ENCODE measurements at places on chromosomes 16 and 17.
A peak's percentile ranks its signal among the peaks of the same experiment; 100 is the strongest.

- no peak for DNase-seq
These were observed 41.5 kb upstream of the CDH5 start for GRCh38 chr16:66324815-66325515.

GRCh38 chr16:76226011-76226410 lies 51.2 kb upstream of the CNTNAP4 start:
- DNase-seq: no peak

- peak; percentile 82 for DNase-seq
These were observed 636 bp upstream of the ERN1 start for GRCh38 chr17:64130559-64131001.

GRCh38 chr16:30953511-30954124 lies 3.9 kb upstream of the SETD1A start:
- peak; percentile 3 for DNase-seq

DNA sequence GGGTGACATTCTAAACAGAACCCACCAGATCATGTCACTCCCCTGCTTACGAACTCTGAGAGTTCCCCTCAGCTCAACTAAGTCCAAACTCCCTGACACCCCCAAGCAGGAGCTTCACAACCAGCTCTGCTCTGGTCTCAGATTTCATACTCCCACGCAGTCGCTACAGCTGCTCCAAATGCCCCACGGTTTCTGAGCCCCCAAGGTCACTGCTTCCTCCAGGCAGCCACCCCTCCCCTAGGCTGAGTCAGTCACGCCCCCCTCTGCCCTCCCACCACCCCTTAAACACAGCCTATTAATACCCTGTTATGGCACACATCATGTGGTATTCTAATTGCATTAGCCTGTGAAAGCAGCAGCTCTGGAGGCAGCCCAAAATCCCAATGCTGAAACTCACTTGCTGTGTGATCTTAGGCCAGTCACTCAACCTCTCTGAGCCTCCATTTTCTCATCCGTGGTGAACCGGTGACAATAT lies 51.5 kb downstream of the GSG1L start:
- no peak for DNase-seq

DNA sequence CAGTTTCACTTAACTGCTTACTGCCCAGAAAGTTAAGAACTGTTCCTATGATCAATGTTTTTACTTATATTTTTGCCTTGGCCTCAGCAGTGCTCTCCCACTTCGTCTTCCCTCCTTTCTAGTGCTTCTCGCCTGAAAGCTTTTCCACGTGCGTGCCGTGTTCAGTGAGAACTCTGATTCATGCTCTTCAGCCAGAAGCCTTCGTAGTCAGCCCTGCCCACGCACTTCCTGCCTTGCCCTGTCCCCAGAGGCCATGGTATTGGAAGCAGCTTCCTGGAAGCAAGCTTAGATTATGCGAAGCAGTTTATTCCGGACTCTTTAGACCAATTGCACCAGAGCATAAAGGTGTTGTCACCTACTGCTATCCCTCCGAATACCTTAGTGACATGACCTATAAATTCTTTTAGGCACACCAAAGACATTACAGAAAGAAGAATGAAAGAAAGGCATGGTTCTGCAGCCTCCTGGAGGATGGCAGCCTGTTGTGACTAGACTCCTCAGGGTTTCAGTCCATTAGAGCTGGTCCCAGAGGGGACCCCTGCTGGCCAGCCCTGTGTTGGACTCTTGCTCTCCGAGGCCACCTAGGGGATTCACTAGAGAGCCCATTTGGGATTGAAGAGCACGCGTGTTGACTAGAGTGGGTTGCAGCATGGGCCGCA lies 105.2 kb downstream of the RPTOR start:
- DNase-seq: no peak

DNA sequence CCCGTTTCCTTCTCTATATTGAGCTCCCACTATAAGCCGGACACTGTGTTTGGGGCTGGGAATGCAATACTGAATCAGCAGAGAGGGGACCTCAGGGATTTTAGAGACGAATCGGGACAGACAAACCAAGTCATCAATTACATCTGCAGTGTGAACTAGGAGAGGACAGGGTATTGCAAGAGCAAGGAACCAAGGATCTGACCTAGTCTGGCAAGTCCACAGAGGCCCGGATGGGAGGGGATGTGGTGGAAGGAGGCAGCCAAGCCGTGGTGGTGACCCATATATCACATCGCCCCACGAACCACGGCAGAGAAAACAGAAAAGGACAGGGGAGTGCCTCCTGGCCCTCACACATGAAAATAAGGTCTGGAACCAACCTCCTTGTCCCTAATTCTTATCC lies 28.1 kb upstream of the NXPH3 start:
- no peak for DNase-seq

DNA sequence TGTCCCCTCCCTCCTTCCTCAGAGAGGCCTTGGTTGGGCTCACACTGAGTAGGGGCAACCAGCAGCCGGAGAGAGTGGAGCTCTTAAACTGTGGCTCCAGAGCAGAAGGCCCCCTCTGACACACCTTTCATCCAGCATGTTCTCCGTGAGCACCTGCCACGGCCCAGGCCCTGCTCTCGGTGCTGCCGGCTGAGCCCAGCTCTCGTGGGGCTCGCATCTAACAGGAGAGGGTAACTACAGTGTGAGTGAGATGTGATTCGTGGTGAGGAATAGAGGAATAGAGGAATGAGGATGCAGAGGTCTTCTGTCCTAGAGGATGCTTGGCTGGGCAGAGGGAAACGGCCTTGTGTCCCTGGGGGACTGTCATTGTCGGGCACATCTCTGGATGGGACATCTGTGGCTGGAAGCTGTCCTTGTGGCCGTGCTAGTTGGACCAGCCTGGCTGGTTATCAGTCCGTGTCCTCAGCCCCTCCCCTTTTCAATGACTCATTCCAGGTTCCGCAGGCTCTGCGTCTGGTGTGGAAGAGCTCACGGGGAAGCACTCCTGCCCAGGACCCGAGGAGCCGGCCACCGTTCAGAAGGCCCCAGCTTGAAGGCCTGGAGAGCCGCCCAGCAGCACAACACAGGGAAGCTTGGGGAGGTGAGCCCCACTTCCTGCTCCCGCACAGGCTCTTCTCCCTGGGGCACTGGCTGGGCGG lies 11.9 kb upstream of the DNASE1 start:
- DNase-seq: no peak

DNA sequence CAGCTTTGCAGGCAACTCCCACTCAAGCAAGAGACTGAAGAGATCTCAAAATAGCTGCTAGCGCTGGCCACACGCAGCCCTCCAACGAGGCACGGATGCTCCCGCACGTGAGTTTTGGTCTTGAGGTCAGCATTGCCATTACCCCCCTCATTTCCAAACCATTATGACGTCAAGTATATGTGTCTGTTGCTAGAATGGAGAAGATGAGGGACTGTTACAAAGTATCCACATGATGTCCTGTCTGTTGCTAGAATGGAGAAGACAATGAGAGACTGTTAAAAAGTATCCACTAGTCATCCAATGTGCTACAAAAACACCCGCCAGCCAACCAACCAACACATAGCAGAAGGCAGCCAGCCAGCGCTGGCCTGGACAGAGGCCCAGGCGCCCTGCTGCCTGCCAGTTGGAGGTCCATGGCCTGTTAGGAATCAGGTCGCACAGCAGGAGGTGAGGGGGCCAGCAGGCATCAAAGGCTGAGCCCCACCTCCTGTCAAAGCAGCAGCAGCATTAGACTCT lies 24.8 kb downstream of the KLHDC4 start:
- no peak for DNase-seq

DNA sequence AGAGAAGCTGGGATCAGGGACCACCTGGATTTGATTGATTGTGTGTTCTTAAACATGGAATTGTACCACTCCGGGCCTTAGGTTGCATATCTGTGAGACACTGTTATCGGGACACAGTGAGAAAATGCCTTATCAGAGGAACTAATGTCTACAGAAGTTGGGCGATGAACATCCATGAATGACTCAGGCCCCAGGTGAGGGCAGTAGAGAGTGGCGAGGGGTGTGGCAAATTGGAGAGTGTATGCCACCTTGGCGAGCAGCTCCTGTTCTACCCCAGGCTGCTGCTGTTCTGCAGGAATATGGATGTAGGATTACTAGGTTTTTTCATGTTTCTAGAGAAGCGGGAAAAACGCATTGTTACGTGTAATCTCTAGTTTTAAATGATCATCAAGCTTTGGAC lies 38.8 kb downstream of the CLEC16A start:
- DNase-seq: no peak

- DNase-seq: no peak
These were observed 46.4 kb upstream of the ZFHX3 start for GRCh38 chr16:73094371-73094770.

DNA sequence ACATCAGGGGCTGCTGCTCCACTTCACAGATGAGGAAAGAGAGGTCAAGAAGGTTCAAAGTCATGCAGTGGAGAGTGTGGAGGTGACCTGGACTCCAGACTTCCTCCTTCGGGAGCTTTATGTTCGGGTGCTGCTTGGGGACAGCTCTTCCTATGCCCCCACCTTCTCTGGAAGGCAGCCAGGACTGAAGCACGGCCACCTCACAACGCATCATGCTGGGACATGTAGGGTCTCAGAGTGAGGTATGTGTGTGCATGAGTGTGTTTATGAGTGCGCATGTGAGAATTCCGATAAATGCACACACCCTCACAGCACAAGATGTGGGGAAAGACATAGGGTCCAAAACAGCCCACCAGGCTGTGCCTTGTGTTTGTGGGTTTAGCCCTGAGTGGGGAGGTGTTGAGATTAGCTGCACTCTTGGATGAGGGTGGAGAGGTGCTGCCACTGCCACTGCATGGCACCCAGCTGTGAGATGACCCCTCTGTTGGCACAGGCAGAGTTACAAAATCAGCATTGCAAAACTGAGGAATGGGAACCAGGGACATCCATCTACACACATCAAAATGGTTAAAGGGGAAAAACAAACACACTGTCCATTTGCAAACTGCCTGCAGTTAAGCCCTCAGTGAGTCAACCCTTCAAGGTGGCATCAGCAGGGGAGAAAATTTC lies 367.4 kb downstream of the SEC14L1 start:
- DNase-seq: no peak

- no peak for DNase-seq
These were observed 1.8 kb downstream of the SGF29 start for GRCh38 chr16:28555561-28555960.

DNA sequence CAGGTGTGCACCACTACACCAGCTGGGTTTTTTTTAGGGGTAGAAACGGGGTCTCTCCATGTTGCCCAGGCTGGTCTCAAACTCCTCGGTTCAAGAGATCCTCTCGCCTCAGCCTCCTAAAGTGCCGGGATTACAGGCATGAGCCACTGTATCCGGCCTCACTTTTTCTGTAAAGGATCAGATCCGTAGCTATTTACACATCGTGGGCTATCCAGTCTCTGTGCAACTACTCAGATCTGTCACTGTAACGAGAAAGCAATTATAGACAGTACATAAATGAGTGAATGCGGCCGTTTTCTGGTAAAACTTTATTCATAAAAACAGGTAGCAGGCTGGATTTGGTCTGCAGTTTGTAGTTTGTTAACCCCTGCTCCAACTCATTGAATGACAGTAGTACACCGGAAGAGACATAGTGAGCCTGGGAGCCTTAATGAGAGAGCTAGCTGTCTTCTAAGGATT lies 44.5 kb downstream of the VMP1 start:
- no peak for DNase-seq

- peak; percentile 36 for DNase-seq
These were observed 5.2 kb upstream of the NUBP1 start for GRCh38 chr16:10738231-10739077.

DNA sequence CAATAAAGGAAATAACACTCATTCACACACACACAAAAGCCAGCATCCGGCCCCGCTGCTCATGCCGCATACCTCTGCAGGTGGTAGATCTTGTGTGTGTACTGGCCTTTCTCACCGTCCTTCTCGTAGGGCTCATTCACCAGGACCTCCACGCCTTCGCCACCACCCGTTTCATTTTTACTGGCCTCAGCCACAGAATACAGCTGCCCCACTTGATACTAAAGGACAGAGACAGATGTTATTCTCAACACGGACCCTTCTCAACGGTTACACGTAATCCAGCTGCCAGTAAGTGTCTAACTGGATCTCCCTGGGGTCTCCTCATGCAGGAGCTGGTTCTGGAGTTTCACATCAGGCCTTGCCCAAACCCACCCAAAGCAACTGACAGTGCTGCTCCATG lies 9.7 kb downstream of the PITPNA start:
- no peak for DNase-seq
